ENCODE measurements at places on chromosomes 11 and 22.

DNA sequence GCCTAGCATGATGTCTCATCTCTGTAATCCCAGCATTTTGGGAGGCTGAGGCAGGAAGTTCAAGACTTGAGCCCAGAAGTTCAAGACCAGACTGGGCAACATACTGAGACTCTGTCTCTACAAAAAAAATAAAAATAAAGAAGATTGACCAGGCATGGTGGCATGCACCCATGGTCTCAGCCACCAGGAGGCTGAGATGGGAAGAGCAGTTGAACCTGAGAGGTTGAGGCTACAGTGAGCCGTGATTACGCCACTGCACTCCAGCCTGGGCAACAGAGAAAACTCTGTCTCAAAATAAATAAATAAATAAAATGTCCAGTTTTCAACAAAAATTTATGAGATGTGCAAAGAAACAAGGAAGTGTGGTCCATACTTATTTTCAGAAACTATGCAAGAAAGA, 28.3 kb downstream of the EFCAB6 start:
- DNase-seq = no peak

DNA sequence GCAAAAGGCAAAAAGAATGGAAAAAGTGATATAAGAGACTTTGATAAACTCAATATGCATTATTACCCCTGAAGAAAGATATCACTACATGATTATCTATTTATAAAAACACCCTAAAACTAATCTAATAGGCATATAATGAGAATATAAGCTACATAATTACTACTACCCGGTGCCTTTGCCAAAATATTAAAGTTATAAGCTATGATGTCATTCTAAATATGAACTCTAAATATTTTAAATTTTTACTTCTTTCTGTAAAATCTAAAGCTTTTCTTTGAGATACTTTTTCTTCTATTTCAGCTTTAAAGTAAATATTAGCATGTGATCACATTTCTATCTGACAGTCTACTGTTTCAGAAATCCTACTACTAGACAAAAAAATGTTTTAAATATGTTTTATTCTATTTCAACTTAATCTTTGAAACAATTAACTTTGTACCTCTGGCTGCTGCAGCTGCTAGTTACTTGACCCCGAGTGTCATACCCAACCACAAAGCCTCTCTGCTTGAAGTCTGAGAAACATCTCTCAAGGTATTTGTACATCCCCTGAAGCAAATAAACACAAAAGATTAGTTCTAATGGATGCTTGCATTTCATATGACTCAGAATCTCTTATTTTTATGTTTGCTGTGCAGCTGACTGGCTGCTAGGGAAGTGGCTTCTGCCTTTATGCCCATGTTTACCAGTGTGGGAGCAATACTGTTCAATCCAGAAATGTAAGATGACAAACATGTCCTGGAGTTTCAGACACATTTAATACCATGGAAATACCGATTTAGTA, 26.8 kb downstream of the PGM2L1 start:
- DNase-seq = no peak

DNA sequence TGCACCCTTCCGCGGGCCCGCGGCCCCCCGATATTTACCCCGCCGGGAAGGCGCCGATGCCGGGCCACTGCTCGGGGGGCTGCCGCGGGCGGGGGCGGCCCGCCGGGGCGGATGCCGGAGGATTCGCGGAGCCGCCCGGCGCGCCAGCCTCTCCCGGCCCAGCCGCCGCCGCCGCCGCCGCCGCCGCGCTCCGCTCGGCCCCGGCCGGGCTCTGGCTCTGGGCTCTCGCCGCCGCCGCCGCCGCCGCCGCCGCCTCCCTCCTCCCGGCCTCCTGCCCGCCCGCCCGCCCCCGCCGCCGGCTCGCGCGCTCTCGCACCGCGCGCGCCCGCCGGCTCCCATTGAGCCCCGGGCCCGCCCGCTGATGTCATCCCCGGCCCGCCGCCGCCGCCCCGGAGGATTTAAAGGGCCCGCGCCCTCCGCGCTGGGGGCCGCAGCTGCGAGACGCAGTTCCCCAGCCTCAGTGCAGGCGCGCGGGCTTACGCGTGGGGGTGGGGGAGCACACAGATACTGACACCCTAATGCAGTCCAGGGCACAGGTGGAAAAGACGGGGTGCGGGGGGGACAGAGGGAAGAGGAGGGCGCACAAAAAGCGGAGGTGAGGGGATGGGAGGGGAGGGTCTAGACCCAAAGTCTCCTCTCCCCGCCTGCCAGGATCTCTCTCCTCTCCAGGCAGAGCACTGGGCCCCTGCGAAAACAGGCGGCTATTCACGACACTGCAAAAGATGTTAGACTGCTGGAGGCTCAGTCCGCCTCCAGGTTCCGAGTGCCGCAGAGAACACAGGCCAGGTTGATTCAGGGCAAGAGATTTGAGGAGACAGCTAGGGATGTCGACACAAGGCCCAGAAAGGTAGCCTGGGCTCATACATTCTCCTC, at the start of gene CSNK1E:
TSS of gene CSNK1E (minus strand) at position 312 of the 873 bp plus-strand sequence. CDS start 3,276 bp downstream, outside the sequence.
- peak; percentile 69 for DNase-seq

- no peak for DNase-seq
These were observed 3.2 kb downstream of the P2RX3 start for GRCh38 chr11:57341250-57341808.

DNA sequence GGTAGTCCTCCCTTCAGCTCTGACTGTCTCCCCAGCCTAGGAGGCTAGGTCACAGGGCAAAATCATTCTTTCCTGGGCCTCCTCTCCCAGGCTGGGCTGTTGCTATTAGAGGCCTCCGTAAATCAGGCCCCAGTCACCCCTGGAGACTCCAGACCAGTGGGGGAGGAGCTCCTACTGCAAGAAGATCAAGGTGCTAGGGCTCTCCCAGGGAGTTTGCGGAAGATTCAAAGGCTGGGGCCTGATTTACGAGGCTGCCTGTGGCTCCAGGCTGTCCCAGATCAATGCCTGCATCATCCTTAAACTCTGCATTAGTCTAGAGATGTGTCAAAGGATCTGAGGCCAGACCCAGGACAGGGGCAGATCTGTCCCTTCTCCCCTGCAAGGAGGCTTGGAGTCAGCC, 346.2 kb downstream of the TENM4 start:
- no peak for DNase-seq

- no peak for DNase-seq
These were observed 129.5 kb upstream of the TBCEL start for GRCh38 chr11:120894202-120894985.

GRCh38 chr11:27230192-27230572, 132.8 kb downstream of the CCDC34 start:
- no peak for DNase-seq

DNA sequence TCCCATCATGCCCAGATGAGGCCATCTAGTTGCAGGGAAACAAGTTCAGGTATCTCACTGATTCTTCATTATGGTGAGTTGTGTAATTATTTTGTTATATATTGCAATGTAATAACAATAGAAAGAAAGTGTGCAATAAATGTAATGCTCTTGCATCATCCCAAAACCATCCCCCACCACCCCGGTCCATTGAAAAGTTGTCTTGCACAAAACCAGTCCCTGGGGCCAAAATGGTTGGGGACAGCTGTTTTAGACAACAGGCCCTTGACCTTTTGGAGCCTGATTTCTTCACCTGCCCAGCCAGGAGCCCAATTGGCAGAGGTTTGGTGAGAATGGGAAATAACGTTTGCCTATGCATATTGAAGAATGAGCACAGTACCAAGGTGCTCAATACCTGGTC, 15.9 kb downstream of the MPEG1 start:
- DNase-seq = no peak

DNA sequence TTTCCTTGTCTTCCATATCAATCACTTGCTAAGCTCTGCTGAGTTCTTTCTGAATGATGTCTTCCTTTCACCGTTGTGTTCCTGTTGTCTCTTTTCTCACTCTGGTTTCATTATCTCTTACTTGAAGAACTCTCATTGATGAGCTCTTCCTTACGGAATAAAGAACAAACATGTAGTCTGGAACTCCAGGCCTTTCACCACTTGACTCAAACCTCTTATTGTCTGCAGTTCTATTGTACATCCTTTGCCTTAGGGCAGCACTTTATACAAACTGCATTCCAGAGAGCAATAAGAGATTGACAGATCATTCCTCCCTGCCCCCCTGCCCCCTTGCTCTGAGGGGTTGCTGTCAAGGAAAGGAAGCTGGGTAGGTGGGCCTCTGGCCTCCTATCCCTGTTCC, 517.4 kb downstream of the TMEM135 start:
- DNase-seq = no peak

DNA sequence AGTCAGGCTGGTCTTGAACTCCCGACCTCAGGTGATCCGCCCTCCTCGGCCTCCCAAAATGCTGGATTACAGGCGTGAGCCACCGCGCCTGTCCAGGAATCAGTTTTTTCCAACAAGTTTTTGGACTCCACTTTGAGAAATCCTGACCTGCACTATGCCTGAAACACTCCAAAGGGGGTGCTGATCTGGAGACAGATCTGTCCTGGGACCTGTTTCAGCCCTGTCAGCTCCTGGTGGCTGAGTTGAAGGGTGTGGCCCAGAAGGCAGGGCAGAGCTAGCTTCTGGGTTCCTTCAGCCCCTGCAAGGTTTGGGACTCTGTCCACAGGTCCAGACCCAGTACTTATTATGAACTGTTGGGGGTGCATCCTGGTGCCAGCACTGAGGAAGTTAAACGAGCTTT, 1.2 kb downstream of the DNAJC4 start:
- DNase-seq = no peak

DNA sequence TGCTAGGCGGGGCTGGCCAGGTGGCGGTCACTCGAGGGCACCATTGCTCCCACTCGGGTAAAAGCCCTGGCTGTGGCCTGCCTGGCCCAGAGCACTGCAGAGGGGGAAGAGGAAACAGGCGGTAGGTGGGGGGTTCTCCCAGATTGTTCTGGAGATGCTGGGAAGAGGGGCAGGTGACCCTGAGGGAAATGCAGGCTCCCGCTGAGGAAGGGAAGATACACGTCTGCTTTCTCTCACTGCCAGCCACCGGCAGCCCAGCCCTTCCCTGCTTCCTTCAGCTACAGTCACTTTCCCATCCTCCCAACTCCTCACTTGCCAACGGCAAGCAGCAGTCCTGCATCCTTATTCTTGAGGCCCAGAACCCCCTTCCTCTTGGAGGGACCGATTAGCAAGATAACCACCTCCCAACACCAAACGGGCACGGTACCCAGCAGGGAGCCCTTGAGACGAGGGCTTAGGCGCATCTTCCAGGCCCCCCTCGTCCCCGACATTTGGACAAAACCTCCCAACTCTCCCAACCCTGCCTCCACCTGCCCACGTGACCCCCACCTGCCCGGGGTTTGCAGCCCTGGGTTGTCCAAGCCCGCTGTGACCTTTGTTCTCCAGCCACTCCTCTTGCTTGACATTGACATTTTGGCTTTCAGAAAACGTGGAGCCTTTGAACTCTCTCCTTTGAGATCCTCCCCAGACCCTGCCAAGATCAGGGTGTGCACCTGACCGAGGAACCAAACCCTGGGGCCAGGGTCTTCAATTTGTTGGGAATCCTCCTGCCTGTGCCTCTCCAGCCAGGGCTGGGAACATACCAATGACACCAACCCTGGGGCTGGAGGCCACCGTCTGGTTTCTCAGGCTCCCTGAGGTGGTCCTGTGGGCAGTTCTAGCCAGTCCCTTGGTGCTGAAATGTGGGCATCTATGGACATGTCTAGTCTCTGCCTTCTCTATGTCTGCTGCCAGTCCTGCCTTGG, 48.8 kb upstream of the TTLL12 start:
- DNase-seq = no peak

GRCh38 chr11:114921697-114922096, 243.4 kb downstream of the NXPE2 start:
- no peak for DNase-seq

- DNase-seq = no peak
These were observed 3.4 kb downstream of the IRF7 start for GRCh38 chr11:612201-612960.

DNA sequence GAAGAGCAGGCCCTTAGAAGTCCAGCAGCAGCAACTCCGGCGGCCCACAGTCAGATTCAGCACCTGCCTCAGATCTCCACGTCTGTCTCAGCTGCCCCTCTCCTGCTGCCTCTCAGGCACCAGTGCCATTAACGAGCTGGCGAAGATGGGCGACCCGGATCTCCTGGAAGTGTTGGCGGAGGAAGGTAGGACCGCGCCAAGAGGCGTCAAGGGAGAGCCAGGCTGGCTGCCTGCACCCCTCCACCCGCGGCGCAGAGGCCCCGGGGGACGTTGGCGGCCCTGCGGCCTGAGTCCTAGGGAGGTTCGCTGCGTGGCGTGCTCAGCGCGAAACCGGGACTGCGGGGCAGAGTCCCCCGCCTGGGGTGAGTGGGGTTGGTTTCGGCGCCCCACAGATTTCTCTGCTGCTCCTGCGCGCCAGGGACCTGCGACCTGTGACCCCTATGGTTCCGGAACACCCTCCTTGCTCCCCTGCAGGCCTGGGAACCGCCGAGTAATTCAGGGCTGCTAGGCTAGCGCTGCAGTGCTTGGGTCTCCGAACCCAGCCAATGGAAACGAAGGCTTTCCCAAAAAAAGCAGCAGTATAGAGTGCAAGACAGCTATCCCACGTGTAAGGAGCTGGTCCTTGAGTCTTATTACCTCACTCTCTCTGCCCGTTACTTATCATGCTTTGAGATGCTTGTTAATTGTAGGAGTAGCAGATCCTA, 615 bp downstream of the ANO5 start:
- DNase-seq = no peak

DNA sequence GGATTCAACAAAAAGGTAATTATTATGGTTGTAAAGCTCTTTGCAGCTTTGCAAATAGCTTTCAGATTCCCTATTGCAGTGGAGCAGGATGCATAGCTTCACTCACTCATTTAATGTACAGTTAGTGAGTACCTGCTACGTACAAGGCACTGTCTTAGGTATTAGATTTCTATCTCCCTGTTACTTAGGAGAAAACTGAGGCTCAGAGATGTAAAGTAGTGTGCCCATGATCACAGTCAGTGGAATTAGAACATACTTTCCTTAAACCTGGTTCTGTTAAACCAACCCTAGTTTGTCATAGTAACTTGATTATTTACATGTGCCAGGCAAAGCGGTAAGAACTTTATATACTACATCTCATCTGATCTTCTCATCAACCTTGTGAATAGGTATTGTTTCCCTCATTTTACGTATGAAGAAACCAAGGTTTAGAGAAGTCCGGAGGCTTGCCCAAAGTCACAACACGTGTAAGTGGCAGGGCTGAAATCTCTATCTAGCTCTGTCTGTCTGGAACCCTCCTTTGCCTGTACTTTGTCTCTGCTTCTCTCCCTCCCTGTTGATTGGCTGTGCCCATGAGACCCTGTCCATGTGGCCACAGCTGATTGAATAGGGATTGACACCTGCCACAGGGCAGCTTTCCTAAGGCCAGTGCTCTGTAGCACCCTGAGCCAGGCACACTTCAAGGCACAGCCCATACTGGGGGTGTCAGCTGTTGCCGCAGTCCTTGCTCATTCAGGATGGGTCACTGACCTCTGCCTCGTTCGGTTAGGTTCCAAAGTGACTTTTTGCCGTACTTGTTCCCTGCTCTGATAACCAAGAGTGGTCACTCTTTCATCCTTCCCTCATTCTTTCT, 63.8 kb upstream of the PRSS23 start:
- DNase-seq = no peak

GRCh38 chr11:76139314-76139713, 67.0 kb downstream of the WNT11 start:
- DNase-seq = no peak

GRCh38 chr11:112348480-112349029, 87.9 kb upstream of the PLET1 start:
- no peak for DNase-seq

- DNase-seq = no peak
These were observed 7.0 kb downstream of the OR9G1 start for GRCh38 chr11:56705784-56706396.

GRCh38 chr11:80900265-80900664, 1459.4 kb upstream of the TENM4 start:
- DNase-seq = no peak
